ENCODE measurements at places on chromosomes 4 and X. TPM values are rescaled to one million over a fixed set of nuclear protein-coding genes. Genes with fewer than 3 reads are reported as not detected.

The EGFL6 gene
- total RNA-seq: not detected

The ZCCHC12 gene
- total RNA-seq: not detected

The KLHL4 gene
- total RNA-seq: 126 TPM

The BMP3 gene
- under 0.01 TPM for total RNA-seq

The SPANXN4 gene
- total RNA-seq: not detected

The RPL10 gene
- 3,856 TPM for total RNA-seq

The FANCB gene
- total RNA-seq: 3.2 TPM

The CTAG1A gene
- not detected for total RNA-seq

The CCDC158 gene
- total RNA-seq: not detected

The CCSER1 gene
- total RNA-seq: 0.11 TPM

The NFXL1 gene
- 5.1 TPM for total RNA-seq

The JADE3 gene
- total RNA-seq: 12.1 TPM

The NDST3 gene
- total RNA-seq: 2.1 TPM

The ESX1 gene
- total RNA-seq: 0.17 TPM

The TBC1D8B gene
- total RNA-seq: 3.7 TPM

The FAM47A gene
- total RNA-seq: not detected

The IL3RA gene
- total RNA-seq: 9.0 TPM

The SMR3B gene
- not detected for total RNA-seq

The HCFC1 gene
- total RNA-seq: 11.0 TPM

The ATOH1 gene
- not detected for total RNA-seq

The CTAG1B gene
- not detected for total RNA-seq

The C4orf51 gene
- total RNA-seq: not detected

The WNK3 gene
- 0.26 TPM for total RNA-seq

The SHROOM4 gene
- 23.6 TPM for total RNA-seq

The CXCL3 gene
- total RNA-seq: 0.33 TPM

The ZNF157 gene
- not detected for total RNA-seq

The MAGEB10 gene
- total RNA-seq: not detected

The TXK gene
- 0.09 TPM for total RNA-seq

The GJB1 gene
- total RNA-seq: not detected

The FHIP1A gene
- total RNA-seq: 0.65 TPM

The PCDH11X gene
- total RNA-seq: not detected

The EPHA5 gene
- total RNA-seq: not detected

The EREG gene
- under 0.01 TPM for total RNA-seq

The PIN4 gene
- 9.5 TPM for total RNA-seq

The VEGFC gene
- 0.26 TPM for total RNA-seq

The MAGEC2 gene
- not detected for total RNA-seq

The CDKL2 gene
- 0.11 TPM for total RNA-seq

The SSX2B gene
- total RNA-seq: not detected

The PSAPL1 gene
- total RNA-seq: not detected

The GCNA gene
- 0.98 TPM for total RNA-seq

The ASB12 gene
- total RNA-seq: not detected

The SH2D1A gene
- not detected for total RNA-seq

The NKRF gene
- 3.1 TPM for total RNA-seq

The SLC6A8 gene
- total RNA-seq: 3.1 TPM

The TMEM150C gene
- total RNA-seq: 8.3 TPM

The KIT gene
- 1.1 TPM for total RNA-seq

The THAP6 gene
- total RNA-seq: 6.2 TPM

The USP11 gene
- total RNA-seq: 39.0 TPM

The GPR143 gene
- total RNA-seq: 4.4 TPM

The MCF2 gene
- not detected for total RNA-seq

The ZAR1 gene
- not detected for total RNA-seq

The LRIT3 gene
- not detected for total RNA-seq
